ENCODE measurements at places on chromosomes 2 and 18.

- H3K27ac ChIP-seq, result no peak overlapping the region
- H3K4me1 ChIP-seq, result no peaks in the 10 kb centered on the region
- H3K36me3 ChIP-seq, result no peaks in the 10 kb centered on the region
- DNase-seq, result no peak
- no peak overlapping the region for H3K4me3 ChIP-seq
These were observed 94.1 kb upstream of the THOC1 start for GRCh38 chr18:361941-362310.

GRCh38 chr2:67259556-67260342 is 137.4 kb upstream of the ETAA1 start:
- H3K36me3 ChIP-seq, result no peaks in the 10 kb centered on the region
- H3K27me3 ChIP-seq, result no peaks in the 10 kb centered on the region
- no peak for DNase-seq

GRCh38 chr18:74609535-74609934 is 11.9 kb downstream of the ZNF407 start:
- no peak for DNase-seq
- H3K4me1 ChIP-seq, result peaks cover 3% of the 10 kb centered on the region
- no peaks in the 10 kb centered on the region for H3K36me3 ChIP-seq
- H3K27ac ChIP-seq, result no peak overlapping the region
- no peaks in the 10 kb centered on the region for H3K27me3 ChIP-seq

GRCh38 chr2:158045362-158045761 is 56.3 kb upstream of the UPP2 start:
- peaks cover 15% of the 10 kb centered on the region for H3K4me1 ChIP-seq
- no peaks in the 10 kb centered on the region for H3K27me3 ChIP-seq
- no peaks in the 10 kb centered on the region for H3K36me3 ChIP-seq
- DNase-seq, result no peak
- H3K4me3 ChIP-seq, result no peak overlapping the region

- peaks cover 29% of the 10 kb centered on the region for H3K27me3 ChIP-seq
- H3K36me3 ChIP-seq, result no peaks in the 10 kb centered on the region
- no peak overlapping the region for H3K4me3 ChIP-seq
- H3K27ac ChIP-seq, result no peak overlapping the region
These were observed 4.2 kb downstream of the RPRM start for GRCh38 chr2:153474407-153474806.

Data from T-cell (primary cell).